Cortex of kidney (tissue), 1 donor: ENCODE measurements at places on chromosomes 3 and 15.

DNA sequence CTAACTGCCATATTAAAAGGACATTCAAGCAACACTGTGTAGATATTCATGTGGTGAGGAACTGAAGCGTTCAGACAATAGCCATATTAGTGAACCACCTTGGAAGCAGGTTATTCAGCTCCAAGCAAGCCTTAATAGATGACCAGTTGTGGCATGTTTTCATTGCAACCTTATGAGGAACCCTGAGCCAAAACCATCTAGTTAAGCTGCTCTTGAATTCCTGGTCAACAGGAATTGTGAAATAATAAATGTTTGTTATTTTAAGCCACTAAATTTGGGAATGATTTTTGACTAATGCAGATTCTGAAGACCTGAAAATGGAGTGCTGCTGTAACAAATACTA is 73.0 kb downstream of the SPRED1 start:
- no peak for DNase-seq

DNA sequence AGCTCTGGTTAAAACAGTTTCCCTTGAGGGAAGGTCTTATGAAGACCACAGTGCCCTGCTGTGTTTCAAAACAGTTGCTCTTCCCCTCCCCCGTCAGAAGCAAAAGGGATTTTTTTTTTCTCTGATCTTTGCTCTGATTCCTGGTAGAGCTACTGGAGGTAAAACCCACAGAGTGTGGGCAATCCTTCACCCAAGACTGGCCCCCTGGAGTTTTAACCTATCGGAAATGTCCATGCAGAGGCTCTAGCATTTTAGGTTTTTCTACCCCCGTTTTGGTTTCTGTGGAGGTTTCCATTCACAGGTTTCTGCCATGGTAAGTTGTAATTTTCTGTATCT is 27.7 kb downstream of the GRM2 start:
- no peak for DNase-seq

- DNase-seq, result no peak
Observed at GRCh38 chr3:183275418-183275817, 22.4 kb downstream of the B3GNT5 start.

- DNase-seq, result no peak
Observed at GRCh38 chr3:32334675-32335074, 57.0 kb upstream of the CMTM7 start.

DNA sequence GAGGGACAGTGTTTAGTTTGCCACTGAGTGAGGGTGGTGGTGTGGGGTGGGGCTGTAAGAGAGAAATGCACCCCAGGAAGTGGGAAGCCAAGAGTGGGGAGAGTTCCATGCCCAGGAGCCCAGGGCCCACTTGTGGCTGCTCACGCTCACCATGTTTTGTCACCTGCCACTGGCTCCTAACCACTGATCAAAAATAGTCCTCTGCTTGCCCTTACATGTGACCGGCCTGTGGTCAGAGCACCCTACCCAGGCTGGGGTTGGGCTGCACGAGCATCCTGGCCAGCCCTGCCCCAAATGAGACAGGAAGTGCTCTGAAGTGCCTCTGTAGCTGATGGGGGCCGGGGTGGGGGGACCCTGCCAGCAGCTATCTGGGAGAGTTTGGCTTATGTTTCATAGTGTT is 216.3 kb downstream of the RPLP1 start:
- DNase-seq, result no peak

- no peak for DNase-seq
Observed at GRCh38 chr3:13254028-13254951, 165.8 kb downstream of the NUP210 start.

DNA sequence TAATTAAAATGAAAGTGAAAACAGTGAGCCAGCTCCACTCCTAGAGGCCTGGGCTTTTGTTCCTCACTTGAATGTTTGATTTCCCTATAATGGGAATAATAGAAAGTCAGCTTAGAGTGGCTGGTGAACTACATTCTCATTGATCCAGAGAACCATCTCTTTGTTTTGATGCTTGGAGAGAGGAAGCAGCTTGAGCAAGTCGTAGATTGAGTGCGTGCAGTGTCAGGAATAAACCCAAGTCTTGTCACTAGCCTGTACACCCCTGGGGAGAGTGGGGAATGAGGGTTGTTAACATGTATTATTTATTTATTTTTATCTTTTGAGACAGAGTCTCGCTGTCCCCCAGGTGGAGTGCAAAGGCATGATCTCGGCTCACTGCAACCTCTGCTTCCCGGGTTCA is 885 bp upstream of the LSG1 start:
- DNase-seq, result no peak

- DNase-seq, result no peak
Observed at GRCh38 chr15:62500325-62500724, 335.2 kb upstream of the C2CD4B start.

DNA sequence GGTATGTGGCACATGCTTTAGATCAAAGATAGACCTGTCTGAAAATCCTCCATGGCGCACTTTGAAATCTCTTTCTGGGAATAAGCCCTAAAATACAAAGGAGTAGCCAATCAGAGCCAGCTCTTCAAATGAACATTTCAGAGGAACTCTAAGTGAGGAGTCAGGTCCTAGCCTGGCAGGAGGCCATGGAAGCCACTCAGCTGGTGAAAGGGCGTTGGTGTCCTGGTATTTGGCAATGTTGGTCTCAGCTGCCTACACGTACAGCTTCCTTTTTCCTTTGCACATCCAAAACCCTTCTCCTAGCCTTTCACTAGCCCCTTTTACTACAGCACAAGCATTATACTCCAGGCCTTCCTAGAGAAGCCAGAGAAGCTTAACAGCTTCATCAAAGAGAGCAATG is 5.5 kb downstream of the WDR73 start:
- DNase-seq, result no peak

- no peak for DNase-seq
Observed at GRCh38 chr15:57026016-57026592, 107.7 kb downstream of the TCF12 start.
